Activated CD8-positive, alpha-beta memory T cell treated with anti-CD3 and anti-CD28 coated beads, Interleukin-2, amount 50 U/mL, for 48 hours (primary cell): ENCODE measurements at places on chromosomes 7 and 10.

GRCh38 chr10:131770946-131771633 lies 129.7 kb upstream of the PPP2R2D start:
- DNase-seq, result no peak

DNA sequence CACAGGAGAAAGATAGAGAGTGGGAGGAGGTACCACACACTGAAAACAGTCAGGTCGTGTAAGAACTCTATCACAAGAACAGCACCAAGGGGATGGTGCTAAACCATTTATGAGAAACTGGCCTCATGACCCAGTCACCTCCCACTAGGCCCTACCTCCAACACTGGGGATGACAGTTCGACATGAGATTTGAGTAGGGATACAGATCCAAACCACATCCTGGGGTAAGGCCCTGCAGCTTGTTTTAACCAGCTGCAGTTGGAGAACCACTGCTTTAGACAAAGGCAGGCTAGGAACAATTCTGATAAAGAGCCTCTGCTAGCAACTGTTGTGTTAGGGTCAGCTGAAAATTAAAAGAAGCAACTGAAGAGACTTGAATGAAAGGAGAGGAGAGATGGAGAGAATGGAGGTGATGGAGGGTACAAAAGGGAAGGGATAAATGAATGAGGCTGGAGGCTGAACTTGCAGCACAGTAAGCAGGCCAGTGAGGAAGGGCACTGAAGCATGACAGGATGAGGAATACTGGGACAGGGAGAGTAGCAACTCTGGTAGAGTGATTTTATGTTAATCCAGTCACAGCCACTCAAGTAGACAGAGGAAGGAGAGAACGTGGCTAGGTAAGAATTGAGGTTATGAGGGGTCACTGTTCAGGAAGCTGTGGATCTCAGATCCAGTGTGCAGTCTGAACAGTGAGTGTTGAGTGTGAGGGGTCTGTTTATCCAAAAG lies 23.6 kb downstream of the MEST start:
- no peak for DNase-seq

- no peak for DNase-seq
These were observed 29.3 kb downstream of the CRCP start for GRCh38 chr7:66143876-66144332.

DNA sequence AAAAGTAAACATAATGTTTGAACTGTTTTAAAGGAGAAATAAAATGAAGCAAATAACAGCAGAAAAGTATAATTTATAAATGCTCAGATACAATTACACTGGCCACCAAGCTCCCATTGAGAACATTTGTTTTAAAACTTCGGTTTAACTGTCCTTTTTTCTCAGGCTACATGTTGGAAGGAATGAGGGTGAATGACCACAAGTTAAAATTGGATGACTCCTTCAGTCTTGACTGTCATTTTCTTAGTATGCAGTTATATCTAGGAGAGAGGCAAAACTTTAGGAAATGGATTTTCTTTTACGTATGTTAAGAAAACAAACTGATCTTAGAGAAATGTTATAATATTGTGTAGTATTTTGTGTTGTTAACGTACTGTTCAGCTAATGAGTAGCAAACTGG lies 5.0 kb downstream of the TRIM24 start:
- no peak for DNase-seq

GRCh38 chr10:87860816-87861403 lies 2.4 kb downstream of the KLLN start:
- no peak for DNase-seq

- no peak for DNase-seq
These were observed 217.2 kb upstream of the HDAC9 start for GRCh38 chr7:18278316-18278715.
